Thymus (tissue), 14 donors: ENCODE measurements at places on chromosomes 12 and 14.

DNA sequence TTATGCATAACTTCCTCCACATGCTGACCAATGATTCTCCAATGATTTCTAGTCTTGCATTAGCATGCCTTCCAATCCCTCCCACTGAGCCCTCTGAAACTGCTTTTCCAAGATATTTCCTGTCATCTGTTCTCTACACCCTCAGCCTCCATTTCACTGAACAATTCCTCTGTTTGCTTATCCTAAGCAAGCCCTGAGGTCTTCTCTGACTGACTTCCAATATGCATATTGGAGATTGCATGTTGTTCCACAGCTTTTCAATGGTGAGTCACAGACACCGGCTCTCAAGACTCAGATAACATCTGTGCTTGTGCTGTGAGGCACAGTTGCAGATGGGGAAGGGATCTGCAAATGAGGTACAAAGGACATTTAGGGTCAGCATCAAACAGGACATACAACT, 141.0 kb downstream of the SLC16A7 start:
- H3K4me3 ChIP-seq: no peak overlapping the region
- H3K27me3 ChIP-seq: no peaks in the 10 kb centered on the region
- no peaks in the 10 kb centered on the region for H3K4me1 ChIP-seq

GRCh38 chr12:119528241-119528640, 65.3 kb upstream of the TMEM233 start:
- H3K27me3 ChIP-seq: no peaks in the 10 kb centered on the region
- H3K4me1 ChIP-seq: no peaks in the 10 kb centered on the region
- no peak overlapping the region for H3K27ac ChIP-seq
- H3K36me3 ChIP-seq: no peaks in the 10 kb centered on the region
- no peak for DNase-seq

DNA sequence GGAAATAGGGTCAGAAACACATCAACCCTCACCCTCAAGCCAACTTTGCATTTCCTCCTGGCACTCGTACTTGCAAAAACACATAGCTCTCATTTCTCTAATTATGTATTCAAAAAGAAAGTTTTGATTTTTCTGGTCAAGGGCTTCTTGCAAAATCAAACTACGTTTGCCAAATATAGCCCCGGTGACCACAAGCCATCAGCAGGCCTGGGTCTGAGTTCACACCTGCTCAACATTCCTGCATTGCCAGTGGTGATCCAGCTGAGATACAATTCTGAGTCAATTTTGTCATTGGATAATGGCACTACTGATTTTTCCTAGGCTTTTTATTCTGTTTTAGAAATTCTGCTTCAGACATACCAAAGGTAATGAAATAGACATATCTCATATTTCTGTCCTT, 10.7 kb upstream of the BHLHE41 start:
- H3K4me3 ChIP-seq: no peak overlapping the region
- no peak overlapping the region for H3K27ac ChIP-seq
- no peaks in the 10 kb centered on the region for H3K4me1 ChIP-seq
- peaks cover 3% of the 10 kb centered on the region for H3K27me3 ChIP-seq

GRCh38 chr14:55074662-55075061, 23.2 kb downstream of the MAPK1IP1L start:
- peak overlapping the region; percentile 15 for H3K27ac ChIP-seq
- no peak overlapping the region for H3K4me3 ChIP-seq
- H3K27me3 ChIP-seq: no peaks in the 10 kb centered on the region
- DNase-seq: no peak

GRCh38 chr12:75890660-75891059, 140.9 kb downstream of the PHLDA1 start:
- DNase-seq: no peak
- no peaks in the 10 kb centered on the region for H3K36me3 ChIP-seq
- no peaks in the 10 kb centered on the region for H3K27me3 ChIP-seq
- H3K4me3 ChIP-seq: no peak overlapping the region
- no peaks in the 10 kb centered on the region for H3K4me1 ChIP-seq

DNA sequence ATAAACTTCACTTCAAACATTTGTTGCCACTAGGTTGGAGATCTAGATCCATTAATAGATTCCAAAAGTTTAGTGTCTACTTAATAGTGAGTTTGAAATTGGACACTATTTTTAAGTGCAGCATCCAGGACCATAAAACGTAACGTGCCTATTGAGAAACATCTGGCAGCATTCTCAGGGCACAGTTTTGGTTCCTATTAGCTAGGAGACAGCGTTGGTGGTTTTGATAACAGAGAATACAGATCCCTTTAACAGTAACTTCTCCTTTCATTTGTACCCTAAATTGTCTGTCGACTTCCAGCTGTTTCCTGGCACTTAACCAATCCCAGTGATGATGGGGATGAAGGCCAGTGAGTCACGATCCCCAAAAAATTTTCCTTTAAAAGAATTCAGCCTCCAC, 25.8 kb downstream of the KCNK10 start:
- no peak overlapping the region for H3K27ac ChIP-seq
- H3K27me3 ChIP-seq: no peaks in the 10 kb centered on the region
- H3K36me3 ChIP-seq: no peaks in the 10 kb centered on the region
- DNase-seq: no peak
- no peaks in the 10 kb centered on the region for H3K4me1 ChIP-seq
- no peak overlapping the region for H3K4me3 ChIP-seq
